Spinal cord (tissue), 10 donors: ENCODE measurements at places on chromosomes 16 and 17. TPM values are rescaled to one million over a fixed set of nuclear protein-coding genes. Genes with fewer than 3 reads are reported as not detected.

TBKBP1 gene
- total RNA-seq: 11.5 TPM

- H3K4me3 ChIP-seq: no peak overlapping the region
- DNase-seq: no peak
- peaks cover 65% of the 10 kb centered on the region for H3K4me1 ChIP-seq
- no peak overlapping the region for H3K27ac ChIP-seq
Observed at GRCh38 chr17:79948406-79948944, 87.2 kb downstream of the TBC1D16 start.

SLC46A1 gene
- 17.8 TPM for total RNA-seq

DNA sequence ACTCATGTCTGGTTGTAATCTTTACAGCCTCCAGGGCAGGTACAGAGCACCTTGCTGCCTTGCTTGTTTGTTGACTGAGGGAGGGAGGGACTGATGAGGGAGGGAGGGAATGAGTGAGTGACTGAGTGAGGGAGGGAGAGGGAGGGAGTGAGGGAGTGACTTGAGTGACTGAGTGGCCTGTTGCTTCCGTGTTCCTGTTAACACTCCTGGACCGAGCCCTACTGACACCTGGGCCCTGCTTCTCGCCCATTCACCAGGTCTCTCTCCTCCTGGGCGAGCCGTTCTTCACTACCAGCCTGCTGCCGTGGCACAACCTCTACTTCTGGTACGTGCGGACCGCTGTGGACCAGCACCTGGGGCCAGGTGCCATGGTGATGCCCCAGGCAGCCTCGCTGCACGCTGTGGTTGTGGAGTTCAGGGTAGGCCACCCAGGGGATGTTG, 41.2 kb downstream of the PRMT7 start:
- no peak for DNase-seq
- H3K36me3 ChIP-seq: peaks cover 82% of the 10 kb centered on the region
- H3K27me3 ChIP-seq: no peaks in the 10 kb centered on the region
- peaks cover 20% of the 10 kb centered on the region for H3K4me1 ChIP-seq
- H3K4me3 ChIP-seq: no peak overlapping the region

DNA sequence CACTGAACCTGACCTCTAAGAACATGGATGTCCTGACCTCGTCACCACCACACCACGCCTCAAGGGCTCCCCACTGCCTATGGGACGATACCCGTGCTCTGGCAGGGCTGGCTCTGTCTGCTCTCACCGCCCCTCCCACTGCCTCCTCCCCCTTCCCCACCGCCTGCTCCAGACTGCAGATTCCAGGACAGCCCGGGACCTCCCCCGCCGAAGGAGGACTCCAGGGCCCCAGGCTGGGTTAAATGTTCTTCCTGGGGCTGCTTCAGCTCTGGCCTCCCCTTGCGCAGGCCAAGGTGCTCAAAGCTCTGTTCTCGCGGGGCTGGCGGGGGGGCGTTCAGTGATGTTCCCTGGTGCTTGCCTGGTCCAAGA, 3.1 kb downstream of the NPW start:
- H3K27ac ChIP-seq: no peak overlapping the region
- H3K4me1 ChIP-seq: peaks cover 50% of the 10 kb centered on the region
- peaks cover 3% of the 10 kb centered on the region for H3K36me3 ChIP-seq
- H3K4me3 ChIP-seq: peak overlapping the region; percentile 42
- DNase-seq: no peak

HERPUD1 gene
- total RNA-seq: 245 TPM

DNA sequence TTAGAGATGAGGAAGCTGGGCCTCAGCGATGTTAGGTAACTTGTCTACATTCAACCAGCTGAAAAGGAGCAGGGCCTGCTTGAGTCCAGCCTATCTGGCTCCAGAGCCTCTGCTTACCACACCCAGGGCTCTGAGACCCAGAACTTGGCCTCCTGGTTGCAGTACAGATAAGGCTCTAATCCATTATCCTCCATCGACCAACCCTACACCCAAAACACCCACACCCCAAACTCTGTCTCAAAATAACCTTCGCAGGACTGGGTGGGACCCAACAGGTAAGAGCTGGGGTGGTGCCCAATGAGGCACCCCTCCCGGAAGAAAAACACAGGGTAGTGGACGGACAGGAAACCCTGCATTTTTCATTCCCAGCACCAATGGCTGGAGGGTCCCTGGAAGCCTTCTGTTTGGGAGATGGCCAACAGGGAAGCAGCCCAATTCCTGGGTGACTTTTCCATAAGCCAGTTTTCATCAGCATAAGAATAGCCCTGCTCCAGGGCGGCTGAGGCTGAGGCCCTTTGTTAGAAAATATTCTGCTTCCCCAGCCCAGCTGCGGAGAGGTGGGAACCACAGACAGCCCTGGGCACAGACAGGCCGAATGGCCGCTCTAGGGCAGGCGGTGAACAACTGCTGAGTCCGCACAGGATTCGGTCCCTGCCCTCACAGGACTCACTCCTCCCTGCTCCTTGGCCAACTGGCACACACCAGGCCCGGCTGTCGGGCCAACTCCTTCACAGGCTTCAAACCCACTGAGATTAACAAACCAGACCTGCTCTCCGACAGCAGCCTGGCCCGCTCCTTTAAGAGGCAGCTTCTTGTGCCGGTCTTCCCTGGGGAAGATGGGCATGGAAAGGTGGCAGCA, 9.8 kb downstream of the SMIM5 start:
- no peak overlapping the region for H3K4me3 ChIP-seq
- DNase-seq: no peak
- H3K27ac ChIP-seq: no peak overlapping the region
- no peaks in the 10 kb centered on the region for H3K27me3 ChIP-seq
- peaks cover 75% of the 10 kb centered on the region for H3K36me3 ChIP-seq
- peaks cover 21% of the 10 kb centered on the region for H3K4me1 ChIP-seq

- H3K36me3 ChIP-seq: peaks cover 96% of the 10 kb centered on the region
- no peak for DNase-seq
- peak overlapping the region; percentile 79 for H3K27ac ChIP-seq
- no peak overlapping the region for H3K4me3 ChIP-seq
- peaks cover 83% of the 10 kb centered on the region for H3K4me1 ChIP-seq
- no peaks in the 10 kb centered on the region for H3K27me3 ChIP-seq
Observed at GRCh38 chr17:81129711-81130367, 35.5 kb upstream of the PVALEF start.

GRCh38 chr16:75114946-75115825, 1.4 kb downstream of the LDHD start:
- H3K4me3 ChIP-seq: no peak overlapping the region
- DNase-seq: no peak
- peaks cover 61% of the 10 kb centered on the region for H3K4me1 ChIP-seq
- H3K27ac ChIP-seq: no peak overlapping the region

APOH gene
- 1.5 TPM for total RNA-seq

FOXL1 gene
- 8.9 TPM for total RNA-seq

EVPLL gene
- total RNA-seq: 0.10 TPM

DNA sequence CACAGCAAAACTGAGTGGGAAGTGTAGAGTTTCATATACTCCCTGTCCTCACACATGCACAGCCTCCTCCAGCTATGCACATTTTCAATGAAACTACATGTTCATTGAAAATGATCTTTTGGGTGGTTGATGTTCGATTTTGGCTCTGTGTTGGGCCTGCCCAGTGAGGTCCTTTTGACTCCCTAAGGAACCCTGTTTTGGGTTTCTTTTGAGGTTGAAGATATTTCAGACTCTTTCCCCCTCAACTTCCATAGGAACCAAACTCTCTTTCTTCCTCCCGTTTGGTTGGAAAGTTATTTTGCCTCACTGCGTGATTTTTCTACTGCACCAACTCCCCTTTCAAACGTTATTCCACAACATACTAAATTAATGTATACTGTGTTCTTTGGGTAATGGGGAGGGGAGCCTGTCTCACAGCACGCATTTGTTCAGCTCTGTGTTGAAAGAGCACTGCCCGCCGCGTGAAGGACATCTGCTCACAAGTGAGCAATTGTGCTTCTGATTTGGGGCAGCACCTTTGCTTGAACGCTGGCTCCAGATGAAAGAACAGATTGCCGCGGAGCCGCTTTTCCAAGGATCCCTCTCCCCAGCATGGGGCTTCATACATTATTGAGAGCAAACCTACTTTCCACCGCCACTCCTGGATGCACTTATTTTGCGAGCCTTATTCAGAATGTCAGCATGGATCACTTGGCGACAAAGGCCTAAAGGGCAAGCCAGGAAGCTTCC, 385.9 kb downstream of the WWOX start:
- H3K27ac ChIP-seq: no peak overlapping the region
- H3K4me1 ChIP-seq: peaks cover 4% of the 10 kb centered on the region
- no peaks in the 10 kb centered on the region for H3K36me3 ChIP-seq
- no peaks in the 10 kb centered on the region for H3K27me3 ChIP-seq

RGS11 gene
- total RNA-seq: 7.9 TPM

DNA sequence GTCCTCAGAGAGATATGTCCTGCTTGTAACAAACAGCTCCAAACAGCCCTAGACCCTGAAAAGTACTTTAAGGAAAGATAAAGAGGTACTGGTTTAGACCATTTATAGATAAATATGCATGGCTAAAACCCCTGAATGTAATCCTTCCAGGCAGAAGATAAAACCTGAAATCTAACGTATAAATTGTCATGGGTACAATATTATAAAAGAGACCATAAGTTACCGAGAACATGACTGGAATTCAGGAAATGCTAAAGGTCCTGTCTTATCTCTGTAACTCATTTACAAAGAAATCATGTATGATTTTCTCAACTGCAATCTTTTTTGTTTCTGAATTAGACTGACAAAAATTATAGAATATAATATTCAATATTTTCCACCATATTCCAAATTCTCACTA, 9.2 kb upstream of the KANSL1 start:
- no peak overlapping the region for H3K4me3 ChIP-seq
- H3K36me3 ChIP-seq: peaks cover 1% of the 10 kb centered on the region
- H3K27ac ChIP-seq: no peak overlapping the region

DNA sequence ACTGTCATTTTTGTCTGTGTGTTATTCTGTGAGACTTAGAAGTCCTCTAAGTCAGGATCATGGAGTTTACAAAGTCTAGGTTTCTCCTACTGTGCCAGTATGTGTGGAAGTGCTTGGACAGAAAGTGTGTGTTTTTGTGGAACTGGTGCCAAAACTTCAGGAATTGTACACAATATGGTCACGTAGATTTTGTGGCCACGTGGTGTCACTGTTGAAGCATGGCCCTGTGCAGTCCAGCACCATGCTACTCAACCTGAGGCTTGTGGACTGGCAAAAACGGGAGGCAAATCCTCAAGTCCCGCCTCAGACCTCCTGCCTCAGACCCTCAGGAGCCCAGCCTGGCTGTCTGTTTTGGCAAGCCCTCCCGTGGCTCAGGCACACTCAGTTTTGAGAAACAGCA, 16.7 kb upstream of the ALKBH5 start:
- no peak for DNase-seq
- H3K4me1 ChIP-seq: peaks cover 5% of the 10 kb centered on the region
- H3K36me3 ChIP-seq: peaks cover 13% of the 10 kb centered on the region
- H3K27ac ChIP-seq: no peak overlapping the region

DNA sequence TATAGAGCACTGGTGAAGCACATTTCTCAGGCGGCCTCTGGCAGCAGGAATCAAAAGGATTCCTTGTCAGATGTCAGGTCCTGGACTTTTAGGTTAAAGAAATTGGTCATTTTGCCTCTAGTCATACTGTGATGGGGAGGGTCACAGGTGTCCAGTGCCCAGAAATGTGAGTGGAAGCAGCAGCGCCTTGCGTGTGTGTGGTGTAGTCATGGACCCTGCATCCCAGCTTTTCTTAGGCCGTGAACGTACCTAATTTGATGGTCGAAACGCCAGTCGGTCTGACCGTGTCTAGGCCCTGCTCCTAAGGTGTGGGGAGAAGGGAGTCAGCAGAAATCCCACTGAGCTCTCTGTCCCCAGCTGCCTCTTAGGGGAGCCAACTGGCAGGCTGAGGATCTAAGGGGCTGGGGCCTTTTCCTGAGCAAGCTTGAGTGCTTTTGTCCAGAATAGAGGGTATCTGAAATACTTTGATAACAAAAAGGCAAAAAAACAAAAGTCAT, 32.0 kb downstream of the POLR3E start:
- H3K27me3 ChIP-seq: no peaks in the 10 kb centered on the region
- no peak for DNase-seq
- H3K27ac ChIP-seq: no peak overlapping the region
- H3K4me1 ChIP-seq: no peaks in the 10 kb centered on the region
- no peak overlapping the region for H3K4me3 ChIP-seq
- H3K36me3 ChIP-seq: peaks cover 64% of the 10 kb centered on the region

WDR45B gene
- total RNA-seq: 83.8 TPM

DNA sequence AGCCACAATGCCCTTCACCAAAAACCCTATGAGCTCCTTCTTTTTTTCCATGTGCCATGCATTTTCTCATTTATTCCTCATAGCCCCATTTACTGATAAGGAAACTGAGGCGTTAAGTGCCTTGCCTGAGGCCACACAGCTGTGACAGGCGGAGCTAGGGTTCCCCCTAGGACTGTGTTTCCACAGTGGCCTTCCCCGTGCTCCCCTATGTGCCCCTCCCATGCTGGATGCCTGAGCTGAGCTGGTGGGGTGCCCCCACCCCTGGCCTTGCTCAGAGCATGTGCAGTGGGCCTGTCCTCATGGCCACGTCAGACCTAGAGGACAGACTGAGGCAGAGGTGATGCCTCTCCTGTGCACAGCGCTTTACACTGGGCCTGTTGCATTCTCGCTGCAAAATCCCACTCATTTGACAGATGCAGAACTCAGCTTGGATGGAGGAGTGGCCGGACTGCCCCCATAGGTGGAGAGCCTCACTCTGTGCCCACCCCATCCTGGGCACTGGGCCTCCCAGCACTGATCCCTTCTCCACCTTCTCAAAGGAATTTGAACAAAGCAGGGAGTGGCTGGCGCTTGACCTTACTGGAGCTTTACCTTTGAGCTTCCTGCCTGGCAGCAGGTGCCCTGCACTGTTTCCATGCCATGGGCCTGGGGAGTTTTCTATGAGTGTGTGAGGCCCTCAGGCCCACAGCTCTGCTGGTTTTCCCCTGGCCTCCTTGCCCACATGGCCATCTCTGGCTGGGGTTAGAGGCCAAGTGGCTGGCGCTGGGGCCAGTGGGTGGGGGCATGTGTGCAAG, 2.6 kb downstream of the MAP2K3 start:
- no peak for DNase-seq
- no peak overlapping the region for H3K4me3 ChIP-seq
- no peaks in the 10 kb centered on the region for H3K27me3 ChIP-seq
- peaks cover 70% of the 10 kb centered on the region for H3K4me1 ChIP-seq
- H3K36me3 ChIP-seq: peaks cover 34% of the 10 kb centered on the region

DNA sequence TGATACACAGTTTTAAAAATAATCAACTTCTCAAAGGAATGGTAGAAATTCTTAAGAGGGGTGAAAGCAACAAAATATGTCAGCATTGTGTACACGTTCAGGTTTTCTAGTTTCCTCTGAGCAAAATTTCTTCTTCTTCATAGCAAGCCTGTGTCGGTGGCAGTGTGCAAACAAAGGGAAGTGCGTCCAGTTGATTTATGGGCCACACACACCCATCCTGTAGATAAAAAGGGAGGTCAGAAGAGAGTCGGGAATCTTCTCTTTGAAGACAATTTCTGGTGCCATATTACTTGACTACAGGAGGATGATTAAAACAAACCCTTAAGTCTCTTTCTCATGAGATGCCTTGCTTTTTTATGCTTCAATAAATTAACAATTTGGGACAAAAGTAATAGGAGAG, 484.1 kb upstream of the SALL1 start:
- H3K4me1 ChIP-seq: peaks cover 2% of the 10 kb centered on the region

KRT28 gene
- total RNA-seq: not detected

ZMYND15 gene
- total RNA-seq: 2.0 TPM
